Left forelimb (tissue), 1 donor: ENCODE measurements at places on chromosomes 16 and 17.

DNA sequence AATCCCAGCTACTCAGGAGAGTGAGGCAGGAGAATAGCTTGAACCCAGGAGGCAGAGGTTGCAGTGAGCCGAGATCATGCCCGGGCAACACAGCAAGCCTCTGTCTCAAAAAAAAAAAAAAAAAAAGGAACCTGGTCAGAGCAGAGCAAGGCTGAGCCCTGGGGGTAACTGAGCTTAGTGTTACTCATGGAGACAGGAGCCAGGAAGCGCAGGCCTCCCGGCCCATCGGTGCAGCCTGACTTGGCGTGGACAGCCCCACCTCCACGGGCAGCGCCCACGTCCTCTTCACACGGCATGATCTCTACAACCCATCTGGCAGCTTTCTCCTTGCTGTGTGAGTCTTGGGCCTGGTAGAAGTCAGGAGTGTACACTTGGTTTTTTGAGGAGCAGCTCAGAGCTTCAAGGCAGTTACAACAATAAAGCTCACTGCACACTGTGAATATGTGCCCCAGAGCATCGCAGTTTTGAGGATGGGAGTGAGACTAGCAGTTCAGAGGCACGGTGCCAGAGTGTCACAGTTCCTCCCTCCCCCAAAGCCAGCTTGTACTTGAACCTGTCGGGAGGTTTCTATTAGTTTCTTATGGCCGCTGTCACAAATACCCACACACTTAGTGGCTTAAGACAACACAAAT, 129.9 kb downstream of the RAP1GAP2 start:
- no peak for DNase-seq

DNA sequence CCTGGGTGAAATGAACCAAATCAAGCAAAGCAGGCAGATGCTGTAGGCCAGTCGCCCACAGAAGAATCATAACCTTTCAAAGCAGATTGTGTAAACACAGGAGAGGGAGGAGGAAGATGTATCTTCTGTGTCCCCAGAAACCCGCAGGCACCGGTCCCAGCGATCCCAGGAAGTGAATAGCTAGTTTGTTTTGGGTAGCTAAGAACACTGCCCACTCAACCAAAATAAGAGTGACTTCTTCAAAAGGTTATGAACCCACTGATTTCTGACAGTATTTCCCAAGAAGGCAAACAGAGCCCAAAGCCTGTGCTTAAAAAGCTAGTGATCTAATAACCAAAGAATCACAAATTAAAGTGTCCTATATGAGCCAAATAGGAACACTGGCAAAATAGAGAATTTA, 67.8 kb downstream of the GRIN2A start:
- DNase-seq: no peak

- no peak for DNase-seq
These were observed 3.3 kb downstream of the POLR3E start for GRCh38 chr16:22300427-22301071.

GRCh38 chr17:78803186-78803845, 21.2 kb upstream of the CYTH1 start:
- no peak for DNase-seq

DNA sequence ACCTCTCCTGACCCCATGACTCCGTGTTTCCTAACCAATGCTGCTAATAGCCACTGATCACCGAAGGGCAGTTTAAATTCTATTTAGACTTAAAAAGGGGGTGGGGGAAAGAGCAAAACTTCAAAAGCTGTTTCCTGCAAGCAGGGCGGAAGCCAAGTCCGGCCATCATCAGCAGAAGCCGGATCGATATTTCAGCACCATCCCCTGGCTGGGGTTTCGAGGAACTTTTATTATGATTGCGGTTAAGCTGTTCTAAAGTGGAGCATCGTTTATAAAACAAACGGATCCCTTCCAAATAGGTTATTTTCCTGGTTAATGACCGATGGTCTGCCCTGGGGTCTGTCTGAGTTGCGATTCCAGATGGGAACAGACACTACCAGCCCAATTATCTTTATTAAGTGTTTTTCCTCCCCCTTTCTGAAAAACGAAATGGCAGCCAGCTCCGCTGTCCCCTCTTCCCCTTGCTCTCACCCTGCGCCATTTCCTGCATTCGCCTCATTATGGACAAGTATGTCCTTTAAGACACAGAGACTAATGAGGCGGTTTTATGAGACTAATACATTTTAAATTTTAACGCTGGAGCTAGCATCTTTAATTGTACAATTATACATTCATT, 76.1 kb upstream of the IRX3 start:
- no peak for DNase-seq

DNA sequence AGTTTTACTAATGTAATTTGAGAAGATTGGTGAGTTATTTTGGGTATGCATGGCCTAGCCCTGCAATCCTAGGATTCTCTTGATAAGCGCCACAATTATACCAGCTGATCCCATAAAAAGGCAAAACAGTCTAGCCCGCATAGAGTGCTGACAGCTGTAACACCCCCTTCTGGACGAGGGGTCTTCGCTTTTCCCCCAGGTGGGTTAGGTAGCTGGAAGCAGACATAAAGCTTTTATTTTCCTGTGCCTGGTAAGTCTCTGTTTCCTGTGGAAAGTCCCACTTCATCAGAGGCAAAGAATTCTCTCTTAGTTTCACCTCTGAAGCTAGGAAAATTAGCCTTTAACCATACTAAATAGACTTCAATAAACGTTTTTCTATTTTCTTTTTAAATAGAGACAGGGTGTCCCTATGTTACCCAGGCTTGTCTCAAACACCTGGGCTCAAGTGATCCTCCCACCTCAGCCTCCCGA, 108.3 kb downstream of the YPEL2 start:
- no peak for DNase-seq

GRCh38 chr16:4795828-4796572, 831 bp downstream of the SMIM22 start:
- no peak for DNase-seq

DNA sequence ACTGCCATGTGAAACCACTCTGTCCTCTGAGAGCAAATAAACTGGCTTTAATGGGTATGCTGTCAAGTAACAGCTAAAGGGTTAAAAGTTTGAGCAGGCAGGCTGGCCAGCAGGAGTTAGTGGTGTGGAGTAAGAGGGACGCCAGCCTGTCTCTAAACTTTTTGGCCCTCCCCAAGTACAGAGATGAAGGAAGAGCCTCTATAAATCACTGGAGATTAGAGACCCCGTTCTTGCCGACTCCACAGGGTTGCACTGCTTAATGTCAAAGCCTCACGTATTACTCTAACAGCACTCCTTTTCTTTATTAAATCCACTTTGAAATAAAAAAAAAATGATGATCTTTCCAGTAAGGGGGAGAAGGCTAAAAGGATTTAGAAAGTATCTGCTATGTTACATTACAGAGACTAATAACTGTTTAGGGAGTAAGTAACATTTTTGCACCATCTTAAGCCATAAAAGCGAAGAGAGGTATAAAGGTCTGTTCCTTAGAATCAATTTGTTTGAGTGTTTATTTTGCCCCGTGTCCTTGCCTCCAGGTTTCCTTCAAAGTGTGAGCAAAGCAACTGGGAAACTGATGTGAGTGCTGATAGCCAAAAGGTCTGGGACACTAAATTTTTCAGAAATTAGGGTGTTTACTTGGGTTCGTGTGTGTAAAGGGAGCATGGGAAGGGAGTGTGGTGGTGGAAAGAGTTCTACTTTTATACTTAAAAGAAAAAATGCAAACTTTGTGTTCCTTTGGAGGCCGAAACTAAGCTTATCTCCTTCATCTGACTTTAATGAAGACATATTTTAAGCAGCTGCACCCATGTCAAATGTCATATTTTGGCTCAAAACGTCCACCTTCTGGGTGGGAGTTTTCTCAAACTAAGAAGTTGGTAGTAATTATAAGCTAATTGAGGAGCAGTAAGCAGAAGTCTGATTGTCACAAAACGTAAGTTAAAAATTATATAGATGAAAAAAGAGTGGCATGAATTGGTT, 109.9 kb upstream of the TBX2 start:
- DNase-seq: no peak

- DNase-seq: no peak
These were observed 616 bp downstream of the PTX4 start for GRCh38 chr16:1488054-1488601.

DNA sequence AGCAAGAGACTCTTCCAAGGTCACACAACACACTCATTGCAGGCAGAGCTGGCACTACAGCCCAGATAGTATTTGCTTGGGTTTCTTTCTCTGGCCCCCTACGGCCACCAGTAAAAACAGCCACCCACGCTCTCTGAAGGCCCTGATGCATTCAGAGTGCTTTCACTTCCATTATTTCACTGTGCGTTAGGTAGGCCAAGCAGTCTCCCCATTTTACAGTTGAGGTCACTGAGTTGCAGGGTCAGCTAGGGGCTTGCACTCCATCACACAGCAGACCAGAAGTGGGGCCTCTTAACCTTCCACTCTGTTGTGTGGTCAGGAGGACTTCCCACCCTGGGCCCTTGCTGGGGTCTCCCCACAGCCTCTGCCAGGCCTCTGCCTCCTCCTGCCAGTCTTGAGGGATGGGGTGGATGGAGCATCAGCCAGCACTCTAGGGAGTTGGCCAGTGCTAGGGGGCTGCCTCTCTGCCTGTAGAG, 2.5 kb downstream of the TBX21 start:
- no peak for DNase-seq

DNA sequence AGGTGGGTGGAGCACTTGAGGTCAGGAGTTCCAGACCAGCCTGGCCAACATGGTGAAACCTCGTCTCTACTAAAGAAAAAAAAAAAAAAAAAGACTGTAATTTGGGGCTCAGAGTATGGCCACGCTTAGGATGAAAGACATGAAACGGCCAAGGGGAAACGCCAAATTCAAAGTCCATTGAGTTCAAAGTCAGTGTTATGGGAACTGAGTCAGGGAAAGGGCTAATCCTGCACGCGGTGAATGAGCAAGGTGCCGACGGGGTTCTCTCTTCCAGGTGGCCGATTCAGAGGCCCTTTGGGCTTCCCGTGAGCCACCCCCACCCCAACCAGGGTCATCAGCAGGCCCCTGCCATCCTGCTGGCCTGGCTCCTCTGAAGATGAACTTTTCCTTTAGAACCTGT, 7.5 kb upstream of the OSGIN1 start:
- no peak for DNase-seq

- no peak for DNase-seq
These were observed 38.4 kb upstream of the XYLT1 start for GRCh38 chr16:17509194-17509593.

GRCh38 chr17:58639681-58640080, 52.2 kb downstream of the TEX14 start:
- no peak for DNase-seq

DNA sequence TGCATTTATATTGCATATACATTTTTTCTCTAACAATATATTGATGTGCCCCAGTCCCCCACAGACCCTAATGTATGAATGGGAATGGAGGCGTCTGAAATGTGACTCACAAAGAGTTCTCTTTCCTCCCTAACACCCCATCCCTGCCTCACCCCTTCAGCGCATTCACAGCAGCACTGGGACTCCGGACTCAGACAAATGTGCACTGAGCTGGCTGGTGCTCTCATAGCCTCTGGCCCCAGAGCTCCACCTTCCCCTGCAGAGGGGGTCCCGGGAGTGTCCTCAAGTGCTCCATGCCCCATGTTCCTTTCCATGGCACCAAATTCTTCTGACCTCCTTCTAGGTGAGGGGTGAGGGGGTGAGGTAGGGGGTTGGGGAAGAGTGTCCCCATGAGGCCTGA, 20.6 kb downstream of the NPTX1 start:
- DNase-seq: no peak

DNA sequence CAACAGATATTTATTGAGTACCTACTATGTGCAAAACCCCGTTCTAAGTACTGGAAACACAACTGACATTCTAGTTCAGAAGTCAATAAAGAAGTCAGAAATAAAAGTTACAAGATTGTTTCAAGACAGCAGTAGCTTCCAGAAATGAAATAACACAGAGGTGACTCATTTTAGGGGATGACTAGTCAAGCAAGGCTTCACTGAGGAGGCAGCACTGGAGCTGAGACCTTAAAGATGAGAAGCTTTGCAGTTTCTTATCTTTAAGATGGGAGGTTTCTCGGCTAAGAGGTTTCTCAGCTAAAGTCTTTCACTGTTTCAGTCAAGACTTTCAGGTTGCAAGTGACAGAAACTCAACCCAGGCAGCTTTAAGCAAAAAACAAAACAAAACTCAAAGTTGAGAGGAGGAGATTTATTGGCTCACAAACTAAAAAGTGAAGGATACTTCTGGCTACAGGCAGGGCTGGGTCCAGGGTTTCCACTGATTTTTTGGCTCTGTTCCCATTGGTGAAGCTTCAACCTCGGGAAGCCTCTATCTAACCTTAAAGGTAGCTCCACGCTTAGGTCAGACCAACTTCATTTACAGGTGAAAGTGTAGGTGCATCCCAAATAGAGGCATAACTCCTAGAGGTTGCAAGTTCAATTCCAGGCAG, 7.4 kb upstream of the MMP2 start:
- DNase-seq: no peak

GRCh38 chr16:269061-269796, 6.5 kb downstream of the RGS11 start:
- DNase-seq: no peak

- no peak for DNase-seq
These were observed 456.2 kb upstream of the CDH5 start for GRCh38 chr16:65910291-65910690.

- DNase-seq: no peak
These were observed 39.7 kb downstream of the PIK3R5 start for GRCh38 chr17:8925808-8926207.

- no peak for DNase-seq
These were observed 31.1 kb downstream of the TRPV2 start for GRCh38 chr17:16446338-16446983.

DNA sequence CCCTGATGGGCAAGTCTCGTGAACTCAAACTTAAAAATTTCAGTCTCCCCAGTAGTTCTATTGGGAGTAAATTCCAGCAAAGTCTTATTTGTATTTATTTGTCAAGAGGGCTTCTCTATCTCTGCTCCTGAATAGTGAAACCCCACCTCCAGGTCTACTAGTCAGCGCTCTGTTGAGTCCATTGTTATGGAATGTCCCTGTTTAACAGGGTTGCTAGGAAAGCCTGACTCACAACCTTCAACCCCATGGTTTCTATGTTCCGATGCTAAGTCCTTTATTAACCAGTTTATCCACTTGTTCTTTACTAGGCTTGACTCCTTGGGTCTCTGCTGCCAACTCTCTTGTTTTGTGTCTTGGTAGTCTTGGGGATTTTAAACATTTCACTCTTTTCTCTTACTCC, 250.7 kb upstream of the MYOCD start:
- no peak for DNase-seq

GRCh38 chr16:85888405-85889331, 10.3 kb upstream of the IRF8 start:
- peak; percentile 41 for DNase-seq

DNA sequence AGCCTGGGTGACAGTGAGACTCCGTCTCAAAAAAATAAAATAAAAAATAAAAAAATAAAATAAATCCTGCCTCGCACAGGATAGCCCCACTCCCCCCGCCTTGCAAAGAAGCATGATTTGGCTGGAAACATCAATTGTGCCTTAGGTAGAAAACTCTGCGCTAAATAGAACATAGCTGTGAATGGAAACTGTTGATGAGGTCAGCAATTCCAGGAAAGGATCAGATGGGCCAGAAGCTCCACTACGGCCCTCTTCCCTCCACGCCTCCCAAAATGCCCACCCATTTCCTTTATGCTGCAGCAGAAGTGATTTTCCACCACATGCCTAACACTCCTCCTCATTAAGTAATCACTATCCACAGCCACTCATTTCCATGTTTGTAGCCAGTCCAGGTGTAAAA, 473.4 kb downstream of the XYLT1 start:
- DNase-seq: no peak

- no peak for DNase-seq
These were observed 61.1 kb downstream of the CDYL2 start for GRCh38 chr16:80743273-80743672.

GRCh38 chr17:64580384-64581315, 73.9 kb downstream of the CEP95 start:
- DNase-seq: no peak

GRCh38 chr16:75053791-75054555, 55.1 kb downstream of the ZNRF1 start:
- no peak for DNase-seq
